CD4-positive, CD25-positive, alpha-beta regulatory T cell (primary cell): ENCODE measurements at places on chromosomes 4 and X.

- DNase-seq = peak; percentile 3
These were observed 855 bp downstream of the GPRASP2 start for GRCh38 chrX:102712981-102713625.

DNA sequence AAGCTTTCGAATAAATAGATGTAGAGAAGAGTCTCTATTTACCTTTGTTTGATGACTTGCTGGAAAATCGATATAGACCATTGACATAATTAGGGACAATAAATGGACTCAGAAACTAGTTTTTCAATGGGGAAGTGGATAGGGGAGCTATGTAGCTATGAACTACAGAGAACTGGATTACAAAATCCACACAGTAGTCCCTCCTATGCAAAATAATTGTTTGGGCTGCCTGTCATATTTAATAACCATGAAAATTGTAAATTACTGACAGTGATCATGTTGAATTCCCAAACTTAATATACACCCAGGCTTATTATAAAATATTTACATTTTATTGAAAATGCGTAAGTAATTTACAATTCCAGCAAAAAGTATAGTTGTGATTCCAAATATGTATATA lies 333.1 kb upstream of the FAM241A start:
- no peak for DNase-seq

DNA sequence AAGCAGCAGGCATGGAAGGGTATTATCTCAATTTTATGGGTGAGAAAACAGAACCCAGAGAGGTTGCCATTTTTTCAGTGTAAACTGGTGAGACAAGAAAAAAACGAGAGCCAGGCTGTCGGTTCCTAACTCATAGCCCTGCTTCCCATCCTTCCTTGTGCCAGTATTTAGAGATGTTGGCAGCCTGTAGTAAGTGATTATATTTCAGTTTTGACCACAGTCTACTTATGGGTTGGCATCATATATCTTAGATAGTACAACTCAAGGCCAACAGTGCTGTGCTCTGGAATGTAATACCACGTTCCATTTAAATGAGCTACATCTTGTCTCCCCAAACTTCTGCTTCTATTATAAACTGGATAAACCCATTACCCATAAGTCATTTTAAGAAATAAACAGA lies 40.8 kb downstream of the XK start:
- no peak for DNase-seq

- peak; percentile 78 for DNase-seq
These were observed 130.3 kb downstream of the DIPK2B start for GRCh38 chrX:45070116-45071007.

DNA sequence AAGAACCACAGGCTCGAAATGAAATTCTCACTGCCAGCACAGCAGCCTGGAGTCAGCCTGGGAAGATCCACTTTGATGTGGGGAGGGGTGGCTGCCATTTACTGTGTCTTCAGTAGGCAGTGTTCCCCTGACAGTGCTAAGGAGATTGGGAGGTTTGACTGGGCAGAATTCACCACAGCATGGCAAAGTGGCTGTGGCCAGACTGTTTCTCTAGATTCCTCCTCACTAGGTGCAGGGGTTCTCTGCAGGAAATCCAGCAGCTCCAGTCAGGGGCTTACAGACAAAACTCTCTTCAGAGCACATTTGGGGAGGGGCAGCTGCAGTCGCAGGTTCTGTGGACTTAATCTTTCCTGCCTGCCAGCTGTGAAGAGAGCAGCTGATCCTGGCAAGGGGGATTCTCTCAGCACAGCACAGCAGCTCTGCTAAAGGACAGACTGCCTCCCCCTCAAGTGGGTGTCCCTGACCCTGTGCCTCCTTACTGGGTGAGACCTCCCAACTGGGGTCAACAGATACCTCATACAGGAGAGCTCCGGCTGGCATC lies 1174.0 kb downstream of the RAPGEF2 start:
- no peak for DNase-seq

GRCh38 chr4:132981611-132982010 lies 167.5 kb upstream of the PCDH10 start:
- DNase-seq = no peak

GRCh38 chr4:129498626-129499025 lies 402.7 kb downstream of the C4orf33 start:
- no peak for DNase-seq

- DNase-seq = no peak
These were observed 66.3 kb upstream of the FAM9C start for GRCh38 chrX:13110433-13111324.

DNA sequence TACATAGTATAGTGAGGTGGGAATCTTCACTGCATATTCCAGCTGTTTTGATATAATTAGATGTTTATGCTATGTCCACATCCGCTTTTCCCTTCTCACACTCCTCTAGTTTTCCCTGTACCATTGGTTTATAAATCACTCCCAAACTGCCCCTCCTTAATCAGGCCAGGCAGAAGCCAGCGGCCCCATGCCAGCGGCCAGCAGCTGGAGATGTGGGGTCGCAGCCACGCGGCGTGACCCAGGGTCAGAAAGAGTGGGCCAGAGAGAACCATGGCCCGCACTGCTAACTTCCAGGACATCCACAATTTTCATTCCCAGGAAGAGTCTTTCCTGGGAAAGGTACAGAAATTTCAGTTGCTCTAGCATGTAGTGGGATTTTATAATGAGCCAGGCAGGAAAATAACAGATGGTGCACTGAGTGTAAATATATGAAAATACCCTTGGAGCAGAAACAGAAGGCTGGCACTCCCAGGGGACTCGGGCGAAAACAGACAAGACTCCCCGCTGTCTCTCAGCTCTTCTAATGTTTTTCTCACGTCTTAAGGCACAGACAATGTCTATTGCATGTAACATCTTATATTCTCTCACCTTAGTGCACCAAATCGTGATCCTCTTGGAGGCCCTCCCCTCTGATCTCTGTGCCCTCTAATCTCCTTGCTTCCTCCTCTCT lies 145.9 kb upstream of the ZFP42 start:
- DNase-seq = no peak

GRCh38 chr4:80878218-80878617 lies 152.3 kb upstream of the BMP3 start:
- no peak for DNase-seq

- DNase-seq = no peak
These were observed 5.4 kb upstream of the SORBS2 start for GRCh38 chr4:185817403-185817818.

GRCh38 chr4:150479657-150480056 lies 102.3 kb upstream of the MAB21L2 start:
- no peak for DNase-seq

GRCh38 chrX:26262121-26262523 lies 46.2 kb downstream of the MAGEB5 start:
- DNase-seq = no peak

- no peak for DNase-seq
These were observed 36.2 kb downstream of the PAPSS1 start for GRCh38 chr4:107683873-107684272.

GRCh38 chrX:148541584-148541940 lies 41.1 kb downstream of the AFF2 start:
- DNase-seq = no peak

DNA sequence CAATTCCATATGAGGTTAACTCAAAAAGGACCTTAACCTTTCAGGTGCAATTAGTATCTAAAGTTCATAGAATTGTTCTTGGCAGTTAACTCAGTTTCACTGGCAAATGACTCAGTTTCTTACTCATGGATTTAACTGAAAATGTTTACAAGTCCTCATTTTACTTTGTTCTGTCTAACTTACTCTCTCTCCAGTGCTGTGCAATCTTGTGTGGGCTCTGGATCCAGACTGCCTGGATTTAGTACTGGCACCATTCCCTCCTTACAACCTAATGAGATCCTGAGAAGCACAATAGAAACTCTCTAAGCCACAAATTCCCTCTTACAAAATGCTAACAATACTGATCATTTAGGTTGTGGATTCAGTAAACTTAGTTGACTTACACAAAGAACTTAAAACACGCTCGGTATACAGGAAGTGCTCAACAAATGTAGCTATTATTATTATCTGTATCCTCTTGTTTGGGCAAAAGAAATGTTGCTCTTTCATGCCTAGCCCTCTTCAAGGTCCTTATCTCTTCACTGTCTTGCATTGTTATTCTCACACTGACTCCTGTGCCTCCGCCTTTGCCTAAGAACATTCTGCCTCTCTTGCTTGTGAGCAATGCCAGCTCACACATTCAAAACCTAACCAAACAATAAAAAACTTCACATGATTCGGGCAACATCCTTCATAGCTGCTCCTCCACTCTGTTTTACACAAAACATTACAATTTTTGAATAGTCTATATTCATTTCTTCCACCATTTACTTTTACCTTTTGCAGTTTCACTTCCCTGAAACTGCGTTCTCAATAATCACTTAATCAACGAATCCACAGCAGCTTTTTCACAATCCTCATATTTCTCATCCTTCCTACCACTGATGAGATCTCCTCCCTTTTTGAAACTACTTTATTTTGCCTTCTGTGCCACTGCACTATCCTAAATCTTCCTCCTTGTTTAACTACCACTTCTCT lies 91.8 kb downstream of the PDE5A start:
- no peak for DNase-seq

DNA sequence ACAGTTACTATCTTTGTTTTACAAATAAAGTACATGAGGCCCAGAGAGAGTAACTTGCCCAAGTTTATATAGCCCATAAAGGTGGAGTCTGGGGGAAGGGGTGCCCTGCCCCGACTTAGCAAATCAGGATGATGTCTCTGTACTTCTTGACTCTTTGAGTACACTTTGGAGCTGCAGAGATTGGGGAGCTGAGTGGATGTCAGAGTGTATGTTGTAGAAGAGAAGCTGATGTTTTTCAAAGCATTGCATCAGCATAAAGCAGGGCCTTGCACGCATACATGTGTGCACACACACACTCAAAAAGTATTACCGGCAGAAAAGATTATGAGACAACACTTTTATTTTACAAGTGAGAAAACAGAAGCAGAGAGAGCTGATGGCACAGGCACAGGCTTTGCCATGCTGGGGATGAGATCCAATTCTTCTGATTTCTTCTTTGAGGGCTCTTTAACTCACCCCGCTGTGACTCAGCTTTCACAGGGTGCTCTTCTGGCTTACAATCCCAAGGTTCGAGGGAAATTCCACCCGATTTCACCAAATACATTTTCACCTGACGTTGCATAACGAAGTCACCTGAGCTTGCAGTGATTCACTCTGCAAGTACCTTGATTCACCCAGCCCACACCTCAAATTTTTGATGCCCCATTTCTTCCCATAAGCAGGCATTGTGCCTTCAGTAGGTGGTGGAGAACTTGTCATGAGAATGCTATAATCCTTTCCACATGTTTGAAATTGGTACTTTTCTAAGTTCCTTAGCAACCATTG lies 292.8 kb upstream of the BOD1L1 start:
- no peak for DNase-seq

- no peak for DNase-seq
These were observed 72.6 kb upstream of the SPRY1 start for GRCh38 chr4:123323998-123324397.

GRCh38 chr4:101186567-101187184 lies 160.7 kb downstream of the PPP3CA start:
- DNase-seq = no peak

DNA sequence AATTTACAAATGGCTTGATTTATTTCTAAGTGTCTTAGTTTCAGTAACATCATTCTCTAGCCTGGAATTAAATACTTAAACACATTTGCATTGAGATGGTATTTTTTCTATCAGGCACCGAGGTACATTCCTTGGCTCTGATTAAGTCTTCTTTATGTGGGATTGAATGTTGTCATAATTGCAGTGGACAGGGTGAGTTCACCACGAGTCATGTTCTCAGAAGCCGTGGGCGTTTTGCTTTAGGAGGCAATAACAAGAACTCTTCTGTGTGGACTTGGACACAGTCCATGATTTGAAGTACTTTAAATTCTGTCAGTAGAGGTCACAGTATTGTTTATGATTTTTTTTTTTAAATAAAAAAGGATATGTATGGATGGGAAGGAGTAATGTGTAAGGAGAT lies 57.1 kb upstream of the EFHC2 start:
- DNase-seq = no peak

GRCh38 chrX:10110984-10111363 lies 45.8 kb upstream of the CLCN4 start:
- peak; percentile 5 for DNase-seq
